ENCODE measurements at places on chromosomes 12 and 14. TPM values are rescaled to one million over a fixed set of nuclear protein-coding genes. Genes with fewer than 3 reads are reported as not detected.

DNA sequence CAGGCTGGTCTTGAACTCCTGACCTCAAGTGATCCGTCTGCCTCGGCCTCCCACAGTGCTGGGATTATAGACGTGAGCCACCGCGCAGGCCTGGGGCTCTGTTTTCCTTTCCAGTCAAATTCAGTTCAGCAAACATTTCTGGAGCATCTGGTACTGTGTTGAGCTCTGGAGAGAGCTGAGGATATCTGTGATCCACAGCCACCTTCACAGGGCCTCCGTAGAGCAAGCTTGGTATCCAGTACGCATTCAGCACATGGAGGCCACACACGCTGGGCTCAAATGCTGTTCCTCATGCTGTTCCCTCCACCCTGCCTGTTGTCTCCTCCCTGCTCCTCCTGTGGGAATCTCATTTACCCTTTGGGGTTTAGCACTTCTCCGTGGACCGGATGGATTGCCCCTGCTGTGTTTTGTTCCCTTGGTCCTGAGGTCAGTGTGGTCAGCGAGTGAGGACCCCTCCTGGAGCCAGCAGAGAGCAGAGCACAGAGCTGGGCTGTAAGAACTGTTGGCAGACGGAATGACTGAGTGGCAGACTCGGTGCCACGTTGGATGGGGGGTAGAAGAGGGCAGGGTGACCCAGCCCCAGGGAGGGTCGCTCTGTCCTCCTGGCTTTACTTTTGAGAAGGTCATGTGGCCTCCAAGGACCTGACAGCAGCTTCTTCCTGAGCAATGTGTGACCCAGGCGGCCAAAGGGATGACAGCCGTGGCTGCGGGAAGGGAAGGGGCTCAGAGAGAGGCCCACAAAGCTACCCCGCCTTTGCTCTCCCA lies 891 bp downstream of the RPS6KL1 start:
- DNase-seq = no peak

- DNase-seq = no peak
Measured at GRCh38 chr14:58919217-58919616, 269.2 kb upstream of the DAAM1 start.

DNA sequence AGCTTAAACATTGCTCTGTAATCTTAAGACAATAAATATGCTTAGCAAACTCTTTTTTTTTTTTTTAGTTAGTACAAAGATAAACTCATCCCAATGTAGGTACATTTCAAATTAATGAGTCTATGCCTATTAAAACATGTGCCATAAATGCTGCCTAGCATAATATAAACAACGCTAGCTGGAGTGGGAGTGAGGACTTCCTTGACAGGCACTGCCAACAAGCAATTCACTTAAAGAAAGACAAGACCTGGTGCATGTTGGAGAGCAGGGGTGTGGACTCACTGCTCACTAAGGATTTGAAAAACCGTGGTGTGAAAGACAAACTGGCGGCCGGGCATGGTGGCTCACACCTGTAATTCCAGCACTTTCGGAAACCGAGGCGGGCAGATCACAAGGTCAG lies 187.2 kb upstream of the RGS6 start:
- DNase-seq = no peak

- peak; percentile 84 for DNase-seq
Measured at GRCh38 chr12:53047221-53048032, 2.4 kb upstream of the TNS2 start.

GRCh38 chr12:115158816-115159215 lies 474.8 kb upstream of the TBX3 start:
- no peak for DNase-seq

DAO gene
- total RNA-seq = not detected

GRCh38 chr14:81314443-81315175 lies 85.5 kb downstream of the STON2 start:
- DNase-seq = no peak

DNA sequence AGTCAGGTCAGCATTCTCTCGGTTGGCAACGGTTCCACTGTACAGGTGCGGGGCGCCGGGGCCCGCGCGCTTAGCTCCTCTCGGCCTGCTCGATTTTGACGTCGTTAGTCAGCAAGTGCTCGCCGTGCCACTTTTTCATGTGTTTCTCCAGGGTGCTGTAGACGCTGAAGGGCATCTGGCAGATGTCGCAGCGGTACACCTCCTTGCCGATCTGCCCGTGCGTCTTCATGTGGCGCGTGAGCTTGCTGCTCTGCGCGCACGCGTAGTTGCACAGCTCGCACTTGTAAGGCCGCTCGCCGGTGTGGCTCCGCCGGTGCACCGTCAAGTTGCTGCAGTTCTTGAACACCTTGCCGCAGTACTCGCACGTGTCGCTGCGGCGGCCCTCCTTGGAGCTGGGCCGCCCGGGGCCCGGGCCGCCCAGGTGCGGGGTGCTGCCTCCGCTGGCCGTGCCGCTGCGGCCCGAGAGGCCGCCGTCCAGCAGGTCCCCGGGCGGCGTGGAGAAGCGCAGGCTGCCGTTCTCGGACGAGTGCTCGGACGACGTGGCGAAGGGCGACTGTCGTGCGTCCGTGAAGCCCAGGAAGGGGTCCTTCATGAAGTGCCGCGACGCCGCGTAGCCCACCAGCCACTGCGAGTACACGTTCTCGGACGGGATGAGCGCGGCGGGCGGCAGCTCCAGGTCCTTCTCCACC lies 97.8 kb downstream of the BCL11B start:
- DNase-seq = no peak

DNA sequence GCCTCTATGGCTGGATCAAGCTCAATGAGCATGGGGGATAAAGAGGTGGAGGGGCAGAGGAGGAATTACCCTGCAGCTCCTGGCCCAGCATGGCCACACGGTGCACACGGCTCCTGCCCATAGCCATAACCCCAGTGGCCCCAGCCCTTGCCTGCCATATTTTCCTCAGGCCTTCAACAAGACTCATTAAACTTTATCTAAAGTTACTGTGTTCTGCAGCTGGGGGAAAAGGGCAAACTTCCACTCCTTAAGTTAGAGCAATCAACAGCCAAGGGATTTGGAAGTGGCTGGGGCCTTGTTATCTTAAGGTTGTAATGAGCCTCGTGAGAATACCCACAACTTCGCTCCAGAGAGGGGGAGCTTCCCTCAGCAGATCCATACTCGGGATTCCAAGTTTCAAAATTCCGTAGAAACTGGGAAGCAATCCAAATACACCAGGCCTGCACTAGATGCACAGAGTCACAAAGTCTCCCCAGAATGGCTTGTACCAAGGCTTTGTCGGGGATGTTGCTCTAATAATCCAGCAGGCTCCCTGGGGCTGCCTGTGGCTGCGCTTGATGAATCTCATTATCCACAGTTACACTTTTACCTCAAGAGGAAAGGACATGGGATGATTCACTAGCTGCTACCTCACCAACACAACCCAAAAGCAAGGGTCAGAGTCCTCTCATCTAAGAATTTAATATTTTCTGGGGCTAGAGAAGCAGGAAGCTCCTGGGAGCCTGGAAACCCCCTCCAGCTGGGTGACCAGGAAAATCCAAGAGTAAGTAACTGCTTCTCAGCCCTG lies 13.0 kb upstream of the OR6J1 start:
- no peak for DNase-seq
